ENCODE measurements at places on chromosomes 12 and 14.

DNA sequence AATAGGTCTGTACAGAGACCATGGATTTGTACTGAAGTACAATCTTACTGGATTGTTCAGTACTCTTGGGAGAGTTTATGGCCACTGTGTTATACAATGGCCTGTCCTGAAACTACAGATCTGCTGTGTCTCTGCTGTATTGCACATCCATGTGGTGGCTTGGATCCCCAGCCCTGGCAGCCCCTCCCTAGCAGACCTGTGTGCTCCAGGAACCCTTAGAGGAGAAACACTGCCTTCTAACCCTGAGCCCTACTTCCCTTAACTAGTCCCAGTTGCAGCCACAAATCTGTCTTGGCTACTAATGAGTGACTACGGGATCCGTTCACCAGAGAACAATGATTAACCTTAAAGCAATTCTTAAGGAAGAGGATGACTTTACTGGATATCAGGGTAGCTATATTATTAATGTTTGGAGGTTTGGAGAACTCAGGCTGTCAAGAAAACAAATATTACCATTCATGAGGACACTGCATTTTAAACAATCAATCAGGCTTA is 27.7 kb downstream of the RNF34 start:
- no peak for DNase-seq

DNA sequence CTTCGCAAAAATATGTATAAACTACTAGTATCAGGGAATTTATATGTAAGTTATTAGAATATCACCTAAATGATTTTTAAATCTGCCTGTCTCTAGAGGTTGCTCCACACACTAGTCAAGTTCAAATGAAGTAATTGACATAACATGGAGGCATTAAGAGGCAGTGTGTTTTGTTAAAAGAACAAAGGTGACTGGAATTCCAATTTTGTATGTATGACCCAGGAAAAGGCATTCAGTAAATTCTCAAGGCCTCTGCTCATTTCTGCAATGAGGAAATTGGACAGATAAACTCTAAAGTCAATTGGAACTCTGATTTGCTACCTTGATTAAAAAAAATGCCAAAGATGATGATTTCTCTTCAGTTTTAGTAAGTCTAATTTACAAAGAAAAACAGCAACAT is 117.1 kb downstream of the NAV3 start:
- no peak for DNase-seq

DNA sequence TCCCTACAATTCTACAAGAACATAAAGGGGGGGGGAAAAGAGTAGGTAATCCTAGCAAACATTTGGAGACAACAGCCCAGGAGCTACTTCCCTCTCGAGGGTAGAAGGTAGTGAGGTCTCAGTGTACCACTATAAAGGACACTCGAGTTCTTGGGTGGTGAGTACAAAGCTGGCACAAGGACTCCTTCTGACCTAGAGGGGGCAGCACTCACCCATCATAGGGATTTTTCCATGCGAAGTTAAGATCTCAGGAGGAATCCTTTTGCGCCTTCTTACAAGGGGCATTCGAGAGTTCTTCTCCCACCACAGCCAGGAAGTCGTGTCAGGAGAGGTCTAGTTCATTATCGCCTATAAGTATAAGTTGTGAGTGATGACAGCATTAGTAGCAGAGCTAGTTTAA is 200.2 kb upstream of the RBM19 start:
- no peak for DNase-seq

- peak; percentile 40 for DNase-seq
These were observed 794 bp downstream of the RCOR1 start for GRCh38 chr14:102593061-102593824.

DNA sequence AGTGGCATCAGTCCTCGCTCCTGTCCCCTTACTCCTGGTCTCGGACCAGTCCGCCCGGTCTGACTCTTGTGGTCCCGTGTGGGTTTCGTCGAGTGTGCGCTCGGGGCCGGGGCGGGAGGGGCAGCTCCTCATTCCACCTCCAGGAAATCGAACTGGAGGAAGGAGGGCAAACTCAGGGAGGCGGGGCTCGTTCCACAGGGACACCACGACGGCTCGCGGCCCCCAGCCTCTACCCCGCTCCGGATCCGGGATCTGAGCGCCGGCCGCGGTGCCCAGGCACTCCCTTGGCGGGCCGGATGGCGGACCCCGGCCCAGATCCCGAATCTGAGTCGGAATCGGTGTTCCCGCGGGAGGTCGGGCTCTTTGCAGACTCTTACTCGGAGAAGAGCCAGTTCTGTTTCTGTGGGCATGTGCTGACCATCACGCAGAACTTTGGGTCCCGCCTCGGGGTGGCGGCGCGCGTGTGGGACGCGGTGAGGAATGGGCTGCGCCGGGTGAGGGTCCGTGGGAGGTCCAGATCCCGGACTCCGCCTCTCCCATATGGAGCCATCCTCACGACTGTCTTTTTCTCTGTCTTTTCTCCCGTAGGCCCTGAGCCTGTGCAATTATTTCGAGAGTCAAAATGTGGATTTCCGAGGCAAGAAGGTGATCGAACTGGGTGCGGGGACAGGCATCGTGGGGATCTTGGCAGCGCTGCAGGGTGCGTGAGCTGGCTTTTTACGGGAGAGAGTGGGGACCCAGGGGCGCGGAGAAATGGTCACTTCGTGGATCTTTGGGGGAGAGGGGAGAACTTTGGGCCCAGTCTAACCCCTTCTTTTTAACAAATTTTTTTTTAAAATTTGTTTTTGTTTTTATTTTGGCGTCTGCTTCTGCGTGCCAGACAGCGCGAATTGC is at the start of gene EEF1AKMT3:
EEF1AKMT3 (plus strand) TSS at position 186 of the 894 bp plus-strand sequence; CDS start at position 297, 111 bp downstream.
- no peak for DNase-seq

DNA sequence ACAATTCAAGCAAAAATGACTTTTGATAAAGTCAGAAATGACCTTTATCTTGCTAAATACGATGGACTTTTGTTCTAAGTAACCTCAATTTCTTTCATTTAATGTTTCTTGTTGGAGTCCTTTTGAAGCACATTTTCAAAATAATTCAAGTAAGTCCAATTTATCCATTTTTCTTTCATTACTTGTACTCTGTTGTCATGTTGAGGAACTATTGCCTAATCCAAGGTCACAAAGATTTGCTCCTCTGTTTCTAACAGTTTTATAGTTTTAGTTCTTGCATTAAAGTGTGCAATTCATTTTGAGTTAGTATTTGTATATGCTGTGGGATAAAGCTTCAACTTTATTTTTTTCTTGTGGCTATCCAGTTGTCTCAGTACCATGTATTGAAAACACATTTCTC is 66.7 kb downstream of the CCER1 start:
- no peak for DNase-seq

GRCh38 chr12:39464976-39465695 is 22.2 kb upstream of the KIF21A start:
- DNase-seq, result no peak

DNA sequence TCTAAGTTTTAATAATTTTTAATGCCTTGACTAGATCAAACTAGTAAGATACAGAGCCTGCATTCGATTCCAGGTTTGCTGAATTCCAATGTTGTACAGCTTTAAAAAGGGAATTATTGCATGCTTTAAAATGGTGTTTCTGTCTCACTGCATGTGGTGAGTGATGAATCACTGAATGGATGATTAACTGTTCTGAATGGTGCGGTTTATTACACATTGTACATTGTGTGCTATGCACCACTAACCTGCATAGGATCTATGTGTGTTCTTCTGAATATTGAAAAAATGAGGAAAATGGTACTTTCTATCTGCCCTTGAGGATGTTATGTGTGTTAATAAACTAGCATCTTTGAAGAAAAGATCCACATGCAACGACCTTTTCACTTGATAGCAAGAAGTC is 231.7 kb downstream of the NRXN3 start:
- no peak for DNase-seq

DNA sequence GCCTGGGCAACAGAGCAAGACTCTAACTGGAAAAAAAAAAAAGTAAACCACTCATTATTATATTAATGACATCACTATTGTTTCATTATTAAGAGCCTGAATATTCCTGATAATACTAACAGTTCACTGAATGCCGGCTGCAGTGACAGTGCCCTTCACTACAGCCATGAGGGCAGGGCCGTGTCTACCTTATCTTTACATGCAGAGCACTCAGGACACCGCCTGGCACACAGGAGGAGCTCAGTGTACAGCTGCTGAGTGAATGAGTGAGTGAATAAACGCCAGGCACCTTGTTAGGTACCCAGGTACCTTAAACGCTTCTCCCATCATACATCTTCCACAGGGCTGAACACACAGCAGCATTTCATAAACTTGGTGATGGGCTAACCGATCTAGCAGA is 23.2 kb downstream of the ZFYVE1 start:
- DNase-seq, result no peak

DNA sequence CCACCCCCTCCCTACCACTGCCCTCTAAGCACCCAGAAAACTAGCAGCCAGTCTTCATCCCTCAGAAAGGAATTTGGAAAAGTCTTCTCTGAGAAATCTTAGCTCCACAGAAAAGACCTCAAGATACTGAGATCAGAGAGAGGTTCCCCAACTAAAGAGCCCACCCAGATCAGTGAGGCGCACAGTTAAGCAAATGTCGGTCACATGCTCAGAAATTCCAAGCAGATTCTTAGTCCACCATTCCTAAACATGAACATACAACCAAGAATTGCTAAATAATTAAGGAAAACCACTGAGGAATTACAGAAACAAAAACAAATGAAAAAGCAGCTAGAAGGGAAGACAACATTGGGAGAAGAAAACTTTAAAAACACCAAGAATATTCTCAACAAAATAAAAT is 32.3 kb downstream of the MED13L start:
- DNase-seq, result no peak
